ENCODE measurements at places on chromosomes 5 and 9. TPM values are rescaled to one million over a fixed set of nuclear protein-coding genes. Genes with fewer than 3 reads are reported as not detected.

GNA14 gene
- 4.3 TPM for total RNA-seq

FST gene
- 1.5 TPM for total RNA-seq

PCDHA4 gene
- total RNA-seq = 0.43 TPM

ECM2 gene
- total RNA-seq = 18.5 TPM

ACOT12 gene
- total RNA-seq = not detected

F2R gene
- total RNA-seq = 16.1 TPM

EPB41L4A gene
- 13.8 TPM for total RNA-seq

F2RL1 gene
- 10.6 TPM for total RNA-seq

DNA sequence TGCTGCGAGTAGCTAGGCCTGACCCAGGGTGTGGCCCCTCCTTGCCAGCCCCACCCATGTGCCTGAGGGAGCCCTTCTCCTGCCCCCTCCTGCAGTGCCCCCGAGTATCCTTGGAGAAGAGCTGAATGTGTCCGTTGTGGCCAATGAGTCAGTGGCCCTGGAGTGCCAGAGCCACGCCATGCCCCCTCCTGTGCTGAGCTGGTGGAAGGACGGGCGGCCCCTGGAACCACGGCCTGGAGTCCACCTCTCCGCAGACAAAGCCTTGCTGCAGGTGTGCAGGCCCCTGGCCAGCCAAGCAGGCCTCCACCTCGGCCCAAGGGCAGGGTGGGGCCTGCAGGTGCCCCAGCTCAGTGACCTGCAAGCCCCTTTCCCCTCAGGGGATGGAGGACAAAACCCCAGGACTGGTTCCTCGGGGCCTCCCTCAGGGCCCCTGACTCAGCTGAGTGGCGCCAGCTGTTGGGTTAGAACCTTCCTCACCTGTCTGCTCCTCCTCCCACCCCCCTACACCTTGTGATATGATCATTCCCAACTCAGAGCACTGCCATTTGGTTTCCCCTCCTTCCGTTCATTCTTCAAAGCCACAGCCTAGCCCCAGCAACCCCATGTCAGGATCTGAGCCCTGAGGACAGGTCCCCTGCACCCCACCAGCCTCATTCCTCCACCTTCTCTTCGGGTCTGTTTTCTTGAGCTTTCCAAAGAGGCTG, 80.0 kb upstream of the ASS1 start:
- no peak for DNase-seq

- peak; percentile 74 for DNase-seq
Measured at GRCh38 chr9:92147030-92147851, 32.0 kb upstream of the SPTLC1 start.

- no peak for DNase-seq
Measured at GRCh38 chr5:109196087-109196822, 213.5 kb downstream of the PJA2 start.

- peak; percentile 7 for DNase-seq
Measured at GRCh38 chr5:2203774-2204173, 321.0 kb upstream of the IRX4 start.

DNA sequence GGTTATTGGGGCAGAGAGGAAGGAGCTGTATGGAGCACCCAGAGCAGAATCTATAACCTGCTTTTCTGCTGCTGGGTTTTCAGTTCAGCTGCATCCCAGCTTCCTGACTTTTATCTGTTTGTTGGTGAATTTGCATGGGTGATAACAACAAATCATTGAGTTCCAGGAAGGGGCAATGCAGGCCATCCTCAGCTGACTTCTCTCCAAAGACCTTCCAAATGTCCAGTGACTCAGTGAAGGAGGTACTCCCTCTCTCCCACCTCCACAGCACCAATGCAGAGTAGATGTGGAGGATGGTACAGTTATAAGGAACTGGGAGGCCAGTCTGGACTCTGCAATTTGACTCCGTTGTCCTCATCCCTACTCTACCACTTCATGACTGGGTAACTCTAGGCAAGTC, 1.6 kb upstream of the TXN start:
- DNase-seq = no peak

- DNase-seq = no peak
Measured at GRCh38 chr5:157944077-157944633, 85.2 kb upstream of the CLINT1 start.

DNA sequence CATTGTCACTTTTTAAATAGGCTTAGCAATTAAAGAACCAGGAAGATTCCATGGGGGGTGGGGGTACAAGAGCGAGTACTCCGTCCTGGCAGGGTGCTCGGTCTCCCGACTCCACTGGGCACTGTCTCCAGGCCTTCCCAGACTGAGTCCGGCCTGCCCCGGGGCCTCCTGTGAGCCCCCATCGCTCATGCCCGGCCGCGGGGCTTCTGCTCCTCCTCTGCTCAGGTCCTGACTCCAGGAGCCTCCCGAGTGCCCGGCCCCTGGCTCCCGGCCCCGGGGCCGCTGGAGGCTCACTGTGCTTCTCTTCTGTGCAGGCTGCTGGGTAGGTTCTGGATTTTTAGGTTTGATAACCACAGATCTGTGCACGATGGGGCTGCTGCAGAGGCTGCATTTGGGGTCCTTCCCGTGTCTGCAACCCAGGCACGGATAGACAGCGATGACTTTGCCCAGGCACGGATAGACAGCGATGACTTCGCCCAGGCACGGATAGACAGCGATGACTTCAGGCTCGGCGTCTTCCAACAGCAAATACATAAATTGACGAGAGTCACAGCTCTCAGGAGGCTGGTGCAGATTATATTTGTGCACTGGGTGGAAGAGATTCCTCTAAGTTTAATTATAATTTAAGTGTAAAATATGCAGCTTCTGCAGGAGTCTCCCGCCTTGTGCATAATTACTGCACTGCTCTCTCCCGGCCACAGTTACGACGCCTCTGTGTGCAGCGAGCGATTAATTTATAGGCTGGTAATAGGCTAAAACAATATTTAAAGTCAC, 74.8 kb upstream of the RXRA start:
- DNase-seq = no peak

GRCh38 chr9:100637787-100638186, 59.9 kb downstream of the CAVIN4 start:
- DNase-seq = no peak

DNA sequence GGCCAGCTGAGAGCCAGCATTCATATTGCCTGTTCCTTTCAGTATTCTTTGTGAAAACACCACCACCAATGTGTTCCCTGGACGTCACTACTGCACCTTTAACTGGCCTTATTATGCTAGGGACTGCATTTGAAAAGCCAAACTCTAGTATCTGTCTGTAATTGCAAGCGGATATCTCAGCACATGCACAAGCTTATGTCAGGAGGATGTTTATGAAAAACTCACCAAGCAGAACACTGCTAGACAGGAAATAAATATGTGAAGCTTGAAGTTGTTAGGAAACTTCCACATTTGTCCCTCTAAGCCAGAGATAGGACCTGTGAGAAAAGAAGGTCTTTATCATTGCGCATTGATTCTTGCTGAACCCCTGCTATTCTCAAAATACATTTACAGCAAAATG, 135.4 kb upstream of the CCDC152 start:
- DNase-seq = no peak

DNA sequence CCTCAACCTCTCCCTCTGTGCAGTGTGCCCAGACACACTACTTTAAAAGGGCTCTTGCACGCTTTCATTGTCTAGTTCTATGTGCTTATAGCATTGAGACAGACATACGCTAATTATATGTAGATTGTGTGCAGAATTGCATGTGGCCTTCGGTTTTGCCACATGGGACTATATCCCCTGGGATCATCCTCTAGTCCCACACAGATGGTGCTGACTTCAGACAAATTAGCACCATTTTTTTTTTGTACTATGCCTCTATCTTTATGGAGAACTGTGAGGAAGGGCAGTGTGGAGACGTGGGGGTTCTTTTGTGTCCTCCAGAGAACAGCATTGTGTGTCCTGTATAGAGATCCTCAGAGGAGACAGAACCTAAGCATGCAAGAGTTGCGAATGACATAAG, 29.3 kb downstream of the PAPPA start:
- no peak for DNase-seq

GRCh38 chr9:109001275-109001676, 12.0 kb downstream of the CTNNAL1 start:
- DNase-seq = no peak

- no peak for DNase-seq
Measured at GRCh38 chr5:92775711-92776615, 805.1 kb downstream of the NR2F1-AS1 start.

GRCh38 chr5:140213370-140213983, 38.5 kb downstream of the CYSTM1 start:
- DNase-seq = no peak

- DNase-seq = no peak
Measured at GRCh38 chr5:36723912-36724311, 117.5 kb downstream of the SLC1A3 start.

- DNase-seq = no peak
Measured at GRCh38 chr9:113775749-113776148, 100.4 kb upstream of the ZNF618 start.

DNA sequence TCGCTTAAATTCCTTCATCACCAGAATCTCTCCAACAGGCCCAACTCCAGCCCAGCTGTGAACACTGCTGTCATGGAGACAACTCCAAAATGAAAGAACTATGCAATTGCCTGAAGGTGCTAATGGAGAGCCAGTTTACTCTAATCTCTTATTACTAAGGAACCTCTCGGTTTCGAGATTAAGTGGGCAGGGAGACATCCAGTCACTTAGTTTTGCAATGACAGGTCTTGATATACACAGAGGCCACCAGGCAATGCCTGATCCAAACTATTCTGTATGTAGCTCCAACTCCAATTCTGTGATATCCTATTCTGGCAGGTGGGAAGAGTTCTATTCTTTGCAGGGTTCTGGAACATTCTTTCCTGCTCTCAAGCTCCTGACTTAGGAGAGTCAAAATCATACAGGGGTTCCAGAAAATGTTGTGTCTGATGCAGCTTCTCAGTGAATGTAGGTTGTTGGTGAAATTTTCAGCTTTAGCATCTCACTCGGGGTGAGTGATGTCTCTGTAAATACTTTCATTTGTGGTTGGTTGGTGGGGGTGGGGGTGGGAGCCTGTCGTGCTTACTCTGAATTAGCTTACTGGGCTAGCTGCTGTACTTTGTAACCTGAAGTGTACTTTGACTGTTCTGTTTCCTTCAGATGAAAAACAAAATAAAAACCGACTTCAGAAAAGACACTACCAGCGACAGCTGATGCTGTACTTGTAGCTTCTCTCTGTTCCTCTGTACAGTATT, 170.9 kb downstream of the PALM2AKAP2 start:
- DNase-seq = no peak

GRCh38 chr5:166750376-166750775, 1541.1 kb upstream of the WWC1 start:
- DNase-seq = no peak

Data from right atrium auricular region (tissue), 2 donors.